ENCODE measurements at places on chromosomes 3 and 15.

DNA sequence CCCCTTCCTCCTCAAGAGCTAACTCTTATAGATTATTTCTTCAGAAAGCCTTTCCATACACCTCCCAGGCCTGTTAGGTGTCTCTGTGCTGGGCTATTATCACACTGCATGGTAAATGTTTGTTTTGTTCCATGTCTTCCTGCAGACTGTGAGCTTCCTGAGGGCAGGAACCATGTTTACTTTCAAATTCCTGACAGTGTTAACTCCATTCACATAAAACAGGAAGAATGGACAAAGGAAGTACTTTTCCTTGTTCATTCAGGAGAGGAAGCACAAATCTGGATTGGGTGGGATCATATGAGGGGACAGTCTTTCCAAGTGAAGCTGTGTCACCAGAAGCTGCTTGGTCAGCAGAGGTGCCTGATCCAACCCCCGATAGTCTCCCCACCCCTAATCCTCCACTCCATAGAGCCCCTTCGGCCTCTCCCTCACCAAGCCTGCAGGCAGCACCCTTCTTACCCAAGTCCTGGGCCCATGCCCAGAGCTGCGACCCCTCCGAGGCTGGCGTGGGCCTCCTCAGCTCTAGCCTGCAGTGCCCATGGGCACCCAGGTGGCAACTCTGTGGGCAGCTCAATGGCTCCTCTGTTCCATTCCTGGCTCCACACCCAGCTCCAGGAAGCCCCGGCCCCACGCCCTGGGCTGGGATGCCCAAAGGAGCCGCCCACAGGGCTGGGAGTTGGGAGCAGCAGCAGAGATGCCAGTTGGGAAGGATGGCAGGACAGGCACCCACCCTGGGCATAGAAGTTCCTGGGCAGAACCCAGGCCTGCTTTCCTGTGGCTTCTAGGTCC is 6.9 kb downstream of the SHF start:
- no peak for DNase-seq

- no peak for DNase-seq
These were observed 717.4 kb downstream of the SI start for GRCh38 chr3:164360738-164361406.

DNA sequence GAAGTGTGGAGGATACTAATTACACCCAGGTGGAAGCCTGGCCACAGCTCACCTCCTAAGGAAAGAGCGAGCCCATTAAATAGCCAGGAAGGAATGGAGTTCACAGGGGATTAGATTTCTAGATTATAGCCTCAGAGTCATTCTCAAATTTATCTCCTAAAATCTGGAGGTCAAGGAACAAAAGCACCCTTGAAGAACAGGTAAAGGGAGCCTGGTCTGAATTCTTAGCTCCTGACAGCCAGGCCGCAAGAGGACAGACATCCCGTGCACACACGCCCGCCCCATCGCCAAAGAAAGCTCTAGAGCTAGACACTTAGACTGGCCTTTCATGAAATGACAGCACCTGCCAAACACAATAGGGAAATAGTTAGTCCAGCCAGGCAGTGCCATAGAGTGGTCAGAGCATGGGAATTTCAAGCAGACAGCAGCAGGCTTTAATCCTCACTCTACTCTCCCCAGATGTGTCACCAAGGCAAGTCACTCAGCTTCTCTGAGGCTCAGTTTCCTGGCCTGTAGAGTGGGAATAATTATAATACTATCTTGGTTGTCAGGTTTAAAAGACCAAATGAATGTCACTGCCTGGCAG is 59.2 kb downstream of the LIPC start:
- no peak for DNase-seq

DNA sequence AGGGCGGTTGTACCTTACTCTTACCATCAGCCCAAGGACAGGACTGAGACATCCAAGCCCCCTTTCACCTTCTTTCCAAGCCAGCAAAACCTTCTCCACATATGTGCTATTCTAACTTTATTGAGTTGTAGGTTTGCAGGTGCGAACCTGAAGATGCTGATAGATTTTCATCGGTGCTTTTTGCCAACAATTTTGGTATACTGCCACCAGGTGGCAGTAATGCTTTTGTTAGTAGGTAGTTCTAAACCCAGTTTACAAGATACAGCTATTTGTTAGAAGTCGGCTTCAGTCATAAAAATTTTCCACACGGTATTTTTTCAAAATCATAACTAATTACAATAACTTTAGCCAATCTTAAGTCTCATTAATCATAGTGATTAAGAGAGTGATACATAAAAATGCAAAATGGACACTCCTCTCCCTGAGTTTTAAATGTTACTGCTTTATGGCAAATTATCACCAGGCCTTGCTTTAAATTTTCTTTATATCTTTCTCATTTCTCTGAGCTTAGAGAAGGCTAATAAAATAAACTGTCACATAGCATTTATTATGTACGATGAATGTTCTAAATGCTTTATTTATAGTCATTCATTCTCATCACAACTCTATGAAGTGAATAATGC is 636 bp downstream of the TBC1D21 start:
- peak; percentile 35 for DNase-seq

DNA sequence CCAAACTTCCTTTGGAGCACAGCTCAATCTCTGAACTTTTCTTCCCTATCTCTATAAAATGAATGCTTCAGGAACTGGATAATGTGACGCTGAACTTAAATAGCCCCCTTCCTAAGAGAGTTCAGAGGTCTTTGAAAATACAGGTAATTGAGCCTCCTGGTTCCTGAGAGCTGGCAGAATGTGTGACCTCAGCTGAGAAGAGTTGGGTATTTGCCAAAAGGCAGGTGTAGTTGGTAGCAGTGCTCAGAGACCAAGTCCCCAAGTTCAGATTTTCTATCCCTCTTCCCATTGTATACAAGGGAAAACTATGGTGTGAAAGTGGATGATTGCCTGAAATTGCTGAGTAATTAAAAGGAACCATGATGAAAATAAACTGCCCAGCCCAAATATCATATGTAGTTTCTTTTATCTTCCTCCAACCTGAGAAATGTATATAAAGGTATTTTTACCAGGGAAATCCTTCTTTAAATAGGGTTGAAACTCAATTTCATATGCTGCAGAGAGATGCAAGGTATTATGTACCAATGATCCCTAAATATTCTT is 154.6 kb upstream of the ICE2 start:
- DNase-seq = no peak

DNA sequence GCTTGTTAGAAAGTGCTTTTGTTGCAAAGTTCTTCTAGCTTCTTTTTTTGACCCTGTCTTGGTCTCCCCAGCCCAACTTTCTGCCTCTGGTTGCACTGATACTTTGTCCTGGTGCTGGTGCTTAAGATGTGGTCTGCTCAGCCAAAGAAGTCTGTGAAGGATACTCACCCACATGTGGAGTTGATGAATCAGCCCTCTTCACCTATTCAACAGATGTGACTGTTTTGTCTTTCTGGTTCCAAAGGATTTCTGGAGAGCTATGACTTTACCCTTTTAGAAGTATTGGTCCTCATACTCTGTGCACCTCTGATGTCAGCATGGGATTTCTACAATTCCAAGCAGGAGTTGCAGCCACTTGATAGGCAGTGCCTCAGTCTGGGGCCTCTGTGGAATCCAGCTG is 84.1 kb downstream of the PCCB start:
- no peak for DNase-seq

DNA sequence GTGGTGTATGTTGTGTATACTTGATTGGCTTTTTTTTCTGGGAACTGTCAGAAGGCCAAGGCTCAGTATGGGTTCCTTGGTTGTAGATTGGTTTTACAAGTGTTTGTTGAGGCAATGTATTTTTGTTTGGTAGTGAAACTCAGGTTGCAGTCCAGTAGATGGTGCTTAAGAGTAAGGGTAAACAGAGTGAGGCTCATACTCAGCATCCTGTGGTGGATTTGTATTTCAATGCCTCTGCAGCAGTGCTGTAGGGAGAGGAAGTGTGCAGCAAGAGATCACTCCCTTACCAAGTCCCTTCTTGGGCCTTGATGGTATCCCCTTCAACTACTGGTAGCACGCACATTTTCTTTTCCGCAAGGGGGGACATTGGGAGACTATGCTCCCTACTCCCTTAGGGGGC is 428.5 kb upstream of the CNTN3 start:
- DNase-seq = no peak

- no peak for DNase-seq
These were observed 52.4 kb downstream of the COPS2 start for GRCh38 chr15:49103002-49103401.

DNA sequence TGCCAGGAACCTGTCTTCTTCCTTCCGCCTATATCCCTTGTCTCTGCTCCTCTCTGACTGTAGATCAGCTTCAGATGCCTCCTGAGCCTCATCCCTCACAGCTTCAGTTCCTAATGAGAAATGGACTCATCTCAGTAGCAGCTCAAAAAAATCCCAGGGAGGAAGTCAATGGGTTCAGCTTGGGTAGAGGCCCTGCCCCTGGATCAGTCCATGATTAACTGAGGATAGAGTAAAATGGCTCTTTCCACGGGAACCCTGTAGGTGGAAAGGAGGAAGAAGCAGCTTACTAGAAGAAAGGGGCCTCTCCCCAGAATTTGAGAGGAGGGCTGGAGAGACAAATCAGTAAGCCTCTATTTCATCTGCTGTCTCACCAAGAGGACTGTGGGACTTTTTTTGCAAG is 26.9 kb upstream of the HCN4 start:
- no peak for DNase-seq

- no peak for DNase-seq
These were observed 19.4 kb upstream of the UBE2E2 start for GRCh38 chr3:23183731-23184130.

GRCh38 chr15:78170848-78171773 is 21.9 kb downstream of the IDH3A start:
- DNase-seq = no peak

DNA sequence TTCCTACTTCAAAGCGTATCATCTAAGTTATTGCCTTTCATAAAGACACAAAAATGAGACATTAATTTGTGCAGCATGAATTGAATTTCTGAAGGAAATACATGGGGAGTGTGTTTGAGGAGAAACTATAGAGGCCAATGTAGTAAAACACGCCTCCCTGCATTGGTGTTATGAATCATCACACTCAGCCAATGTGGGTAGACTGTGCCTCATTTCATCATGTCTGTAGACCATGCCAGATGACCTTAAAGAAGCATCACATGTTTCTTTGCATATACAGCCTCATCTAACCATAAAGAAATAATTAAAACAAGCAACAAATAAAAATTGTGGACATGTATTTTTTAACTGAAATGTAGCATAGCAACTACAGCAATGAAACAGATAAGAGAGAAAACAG is 486.0 kb upstream of the ADAMTS9 start:
- no peak for DNase-seq

GRCh38 chr15:93035092-93035915 is 53.7 kb downstream of the RGMA start:
- DNase-seq = no peak

DNA sequence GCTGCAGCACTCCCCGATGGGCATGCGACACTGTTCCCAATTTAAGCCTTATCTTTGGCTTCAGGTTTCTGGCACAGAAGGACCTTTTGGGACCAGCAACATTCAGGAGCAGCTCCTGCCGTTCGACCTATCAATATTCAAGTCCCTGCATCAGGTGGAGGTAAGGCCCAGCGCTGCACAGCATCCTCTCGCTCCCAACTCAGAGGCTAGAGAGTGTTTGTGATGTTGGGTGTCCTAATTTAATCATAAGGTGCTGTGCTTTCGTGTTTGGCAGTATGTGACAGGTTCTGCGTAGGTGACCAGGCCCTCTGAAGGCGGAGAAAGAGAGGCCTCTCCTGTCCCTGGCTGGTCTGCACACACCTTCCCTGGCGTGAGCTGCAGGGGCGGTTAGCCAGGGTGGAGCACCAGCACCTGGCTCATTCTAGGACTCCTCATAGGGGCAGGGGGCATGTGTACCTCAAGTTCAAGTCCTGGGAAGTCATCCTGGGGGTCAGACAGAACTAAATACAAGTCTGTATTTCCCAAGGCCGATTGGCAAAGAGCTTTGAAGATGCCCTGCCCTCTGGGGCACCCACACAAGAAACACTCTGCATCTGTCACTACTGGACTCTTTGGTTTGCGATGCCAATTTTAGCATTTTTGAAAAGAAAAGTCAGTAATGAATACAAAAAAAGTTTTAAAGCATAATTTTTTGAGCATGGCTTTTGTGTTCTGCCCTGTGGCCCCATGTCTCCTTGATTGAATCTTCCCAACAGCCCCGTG is 17.0 kb downstream of the NISCH start:
- DNase-seq = no peak

GRCh38 chr3:180018543-180018942 is 18.2 kb downstream of the PEX5L start:
- no peak for DNase-seq

DNA sequence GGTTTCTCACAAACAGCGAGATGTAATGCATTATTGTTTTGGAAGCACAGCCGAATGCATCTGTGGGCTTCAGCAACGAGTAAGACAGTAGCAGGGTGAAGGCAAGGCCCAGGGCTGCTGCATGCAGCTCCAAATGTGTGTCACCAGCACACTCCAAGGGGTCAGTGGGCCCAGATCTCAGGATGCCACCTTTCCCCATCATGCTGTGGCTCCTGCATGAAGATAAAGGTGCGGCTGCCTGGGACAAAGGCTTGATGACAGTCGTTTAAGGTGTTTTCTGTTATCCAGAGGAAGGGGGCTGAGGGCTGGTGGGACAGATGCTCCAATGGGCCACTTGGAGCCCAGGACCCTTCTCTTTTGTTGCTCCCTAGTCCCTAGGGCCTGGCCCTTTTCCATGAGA is 13.2 kb downstream of the C3orf22 start:
- DNase-seq = no peak

DNA sequence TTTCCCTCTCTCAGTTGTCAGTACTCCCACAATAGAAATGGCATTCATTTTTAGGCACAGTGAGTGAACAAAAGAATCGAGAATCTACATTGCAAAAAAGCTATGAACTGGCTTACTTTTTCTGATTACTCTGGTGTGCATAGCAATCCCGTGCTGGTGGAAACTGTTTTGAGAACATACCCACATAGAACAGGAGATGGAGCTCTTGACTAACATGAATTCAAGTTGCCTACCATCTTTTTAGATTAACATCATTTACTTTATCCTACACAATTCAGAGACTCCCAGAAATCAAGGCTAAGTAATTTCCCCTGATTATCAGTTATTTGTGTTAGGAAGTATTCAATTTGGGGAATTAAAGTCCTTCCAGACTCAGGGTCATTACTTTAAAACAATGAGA is 326.6 kb downstream of the ARPP21 start:
- peak; percentile 4 for DNase-seq

DNA sequence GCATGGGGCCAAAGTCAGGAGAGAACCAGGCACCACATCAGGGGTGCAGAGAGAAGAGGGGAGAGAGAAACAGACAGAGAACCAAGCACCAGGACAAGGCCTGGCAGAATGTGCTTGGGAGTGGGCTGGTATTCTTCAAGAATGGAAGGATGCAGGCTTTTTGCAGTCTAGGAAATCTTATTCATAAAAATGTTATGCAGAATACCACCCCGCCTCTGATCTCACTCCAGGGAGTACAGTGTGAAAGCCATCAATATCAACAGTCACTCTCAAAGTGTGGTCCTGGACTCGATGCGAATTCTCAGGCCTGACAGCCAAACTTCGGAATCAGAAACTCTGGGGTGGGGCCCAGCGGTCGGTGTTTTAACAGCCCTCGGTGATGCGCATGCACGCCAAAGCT is 16.9 kb downstream of the NTRK3 start:
- no peak for DNase-seq

- no peak for DNase-seq
These were observed 76.3 kb upstream of the ICE2 start for GRCh38 chr15:60555291-60555690.

All from HS-27A (cell line).